ENCODE measurements at places on chromosomes 6 and 20.

DNA sequence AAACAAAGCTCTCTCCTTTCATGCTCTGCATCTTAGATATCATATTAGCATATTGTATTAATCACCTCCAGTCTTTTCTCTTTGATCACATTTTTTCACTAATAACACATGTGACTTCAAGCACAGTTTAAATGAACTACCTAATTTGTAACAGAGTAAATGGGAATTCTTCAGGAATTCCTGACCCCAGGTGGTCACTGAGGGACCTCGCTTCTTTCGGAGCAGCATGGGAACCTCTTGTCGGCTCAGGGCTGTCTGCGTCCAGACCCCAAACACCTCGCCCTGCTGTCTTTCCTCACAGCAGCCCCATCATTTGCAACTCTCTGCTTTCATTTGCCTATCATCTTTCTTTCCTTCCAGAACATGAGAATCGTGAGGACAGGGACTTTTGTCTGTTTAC, 103.5 kb downstream of the DACT2 start:
- DNase-seq = no peak

DNA sequence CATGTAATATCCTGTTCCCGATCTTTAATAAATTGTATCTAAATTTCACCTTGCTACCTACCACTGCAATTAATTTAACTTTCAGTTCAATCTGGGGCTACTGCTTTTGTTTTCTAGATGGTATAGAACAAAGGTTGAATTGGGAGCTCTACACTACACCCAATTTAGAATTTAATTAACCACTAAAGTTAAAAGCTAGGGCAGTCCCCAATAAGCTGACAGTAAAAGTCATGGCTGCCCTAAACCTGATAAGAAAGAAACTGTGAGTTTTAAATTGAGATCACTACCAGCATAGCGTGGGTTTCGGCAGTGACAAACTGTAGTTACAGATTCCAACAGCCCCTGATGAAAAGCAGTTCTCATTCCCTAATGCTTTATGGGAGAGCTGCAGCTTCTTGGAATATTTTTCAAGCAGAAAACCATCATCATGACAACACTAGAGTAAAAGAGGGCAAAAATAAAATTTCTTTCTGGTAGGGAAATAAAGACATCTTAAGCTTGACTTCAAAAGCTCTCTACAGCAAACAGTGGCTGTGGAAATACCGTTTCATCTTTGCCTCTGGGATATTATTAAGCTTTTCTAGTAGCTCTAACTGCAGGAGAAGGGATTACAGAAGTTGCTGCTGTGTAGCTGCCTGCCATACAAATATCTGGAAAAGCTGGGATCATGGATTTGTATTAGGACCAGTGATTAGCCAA, 1372.1 kb downstream of the EPHA7 start:
- DNase-seq = no peak

- DNase-seq = no peak
Observed at GRCh38 chr6:74705451-74705850, 500.4 kb downstream of the COL12A1 start.

DNA sequence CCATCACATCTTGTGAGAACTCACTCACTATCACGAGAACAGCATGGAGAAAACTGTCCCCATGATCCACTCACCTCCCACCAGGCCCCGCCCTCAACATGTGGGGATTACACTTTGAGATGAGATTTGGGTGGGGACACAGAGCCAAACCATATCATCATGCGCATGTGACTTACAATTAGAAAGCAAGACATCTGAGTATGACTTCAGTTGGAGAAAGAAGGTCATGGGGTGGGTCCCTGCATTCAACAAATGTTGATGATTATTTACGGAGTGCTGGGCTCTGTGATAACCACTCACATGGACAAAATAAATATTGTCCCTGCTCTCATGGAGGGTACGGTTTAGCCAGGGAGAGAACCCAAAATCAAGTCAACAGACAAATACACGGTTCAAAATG, 37.9 kb downstream of the VSTM2L start:
- no peak for DNase-seq

DNA sequence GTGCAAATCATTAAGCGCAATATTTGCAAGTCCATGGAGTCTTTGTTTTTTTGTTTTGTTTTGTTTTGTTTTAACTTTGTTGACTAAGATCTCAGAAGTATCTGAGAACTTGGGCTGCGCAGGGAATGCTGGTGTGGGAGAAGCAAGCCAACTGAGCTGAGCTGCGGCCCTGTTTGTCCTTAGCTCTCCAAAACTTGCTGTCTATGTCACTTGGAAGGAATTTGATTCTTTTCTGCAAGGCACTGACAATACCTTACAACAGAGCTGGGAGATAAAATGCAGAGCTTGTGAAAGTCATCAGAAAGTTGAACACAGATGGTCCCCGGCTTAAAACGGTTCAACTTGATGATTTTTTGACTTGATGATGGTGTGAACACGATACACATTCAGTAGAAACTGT, 5.4 kb downstream of the SLC22A23 start:
- peak; percentile 39 for DNase-seq

DNA sequence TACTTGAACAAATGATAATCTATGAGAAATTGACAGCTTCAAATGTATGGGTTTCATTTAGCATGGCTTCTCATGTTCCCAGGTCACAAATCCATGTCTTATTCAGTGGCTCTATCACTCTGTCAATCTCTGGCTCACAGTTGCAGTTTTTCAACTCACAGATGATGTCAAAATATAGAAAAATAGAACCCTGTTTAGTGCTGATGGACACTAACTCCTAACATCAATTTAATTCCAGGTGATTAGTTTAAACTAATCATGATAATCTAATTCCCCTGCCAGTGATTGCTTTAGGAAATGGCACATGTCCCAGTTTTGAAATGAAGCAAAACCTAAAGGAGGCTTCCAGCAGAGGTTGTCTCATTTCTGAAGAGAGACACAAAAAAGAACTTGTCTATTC, 13.0 kb downstream of the KHDC1 start:
- DNase-seq = no peak

DNA sequence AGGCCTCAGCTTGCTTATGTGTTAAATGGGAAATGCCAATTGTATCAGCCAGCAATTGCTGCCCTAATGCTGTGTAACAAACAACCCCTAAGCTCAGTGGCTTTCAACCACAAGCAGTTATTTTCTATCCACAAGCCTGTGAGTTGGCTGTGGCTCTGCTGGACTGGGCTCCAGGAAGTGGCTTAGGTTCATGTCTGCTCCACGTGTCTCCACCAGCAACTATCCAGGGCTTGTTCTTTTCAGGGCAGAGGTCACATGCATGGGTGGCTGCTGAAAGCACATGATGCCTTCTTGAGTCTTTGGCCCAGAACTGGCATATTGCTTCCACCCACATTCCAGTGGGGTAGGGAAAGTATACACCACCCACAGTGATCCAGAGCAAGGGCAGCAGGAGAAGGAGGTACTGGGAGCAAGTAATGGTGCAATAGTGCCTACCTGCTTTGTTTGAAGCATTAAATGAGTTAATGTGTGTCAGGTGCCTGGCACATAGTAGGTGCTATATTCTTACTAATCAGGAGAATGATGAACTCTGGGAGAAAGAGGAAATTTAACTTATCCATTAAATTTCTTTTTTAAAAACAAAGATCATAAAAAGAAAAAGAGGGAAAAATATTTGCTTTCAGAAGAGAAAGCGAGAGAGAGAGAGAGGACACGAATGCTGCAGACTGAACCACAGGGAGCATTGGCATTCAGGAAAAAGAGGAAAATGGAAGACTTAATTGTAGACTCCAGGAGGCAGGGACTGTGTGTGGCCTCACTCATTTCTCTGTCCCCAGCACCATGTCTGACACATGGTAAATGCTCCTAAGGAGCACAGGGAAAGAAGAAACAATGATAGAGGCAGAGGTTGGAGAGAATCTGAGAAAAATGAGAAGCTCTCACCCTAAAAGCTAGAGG, 25.2 kb upstream of the RNF24 start:
- DNase-seq = peak; percentile 44

- DNase-seq = no peak
Observed at GRCh38 chr20:4811661-4812181, 90.0 kb downstream of the PRND start.

- DNase-seq = no peak
Observed at GRCh38 chr20:31677553-31678260, 40.0 kb downstream of the COX4I2 start.

DNA sequence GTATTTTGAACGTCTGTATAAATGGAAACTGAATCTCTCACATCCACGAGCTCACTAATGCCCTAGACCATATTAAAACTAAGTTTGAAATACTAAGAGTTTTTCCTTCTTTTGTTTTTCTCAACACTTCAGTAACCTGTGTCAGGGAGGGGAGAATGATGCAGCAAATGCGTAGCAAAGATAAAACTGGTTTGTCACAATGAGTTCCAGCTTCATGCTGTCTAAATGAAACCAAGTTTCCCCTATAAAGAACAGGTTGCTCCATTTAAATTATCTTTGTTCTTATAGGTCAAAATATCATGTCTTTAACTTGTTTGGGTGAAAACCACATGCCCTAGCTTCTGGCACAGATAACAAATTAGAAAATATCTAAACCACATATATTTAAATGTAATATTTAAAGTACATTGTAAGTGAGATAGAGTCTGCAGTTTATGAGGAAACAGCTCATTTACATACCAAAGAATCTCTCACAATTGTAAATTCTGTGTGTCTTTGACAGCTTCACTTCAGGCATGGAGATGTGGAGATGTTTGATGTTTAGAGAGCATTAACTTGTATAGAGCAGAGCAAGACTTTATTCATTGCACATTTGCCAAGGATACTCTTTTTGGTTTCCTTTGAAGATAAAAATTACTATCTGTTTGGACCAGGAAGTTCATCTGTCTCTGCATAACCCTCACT, 7.3 kb downstream of the TRDN start:
- DNase-seq = no peak

- DNase-seq = no peak
Observed at GRCh38 chr6:167512696-167513375, 187.9 kb downstream of the TTLL2 start.

DNA sequence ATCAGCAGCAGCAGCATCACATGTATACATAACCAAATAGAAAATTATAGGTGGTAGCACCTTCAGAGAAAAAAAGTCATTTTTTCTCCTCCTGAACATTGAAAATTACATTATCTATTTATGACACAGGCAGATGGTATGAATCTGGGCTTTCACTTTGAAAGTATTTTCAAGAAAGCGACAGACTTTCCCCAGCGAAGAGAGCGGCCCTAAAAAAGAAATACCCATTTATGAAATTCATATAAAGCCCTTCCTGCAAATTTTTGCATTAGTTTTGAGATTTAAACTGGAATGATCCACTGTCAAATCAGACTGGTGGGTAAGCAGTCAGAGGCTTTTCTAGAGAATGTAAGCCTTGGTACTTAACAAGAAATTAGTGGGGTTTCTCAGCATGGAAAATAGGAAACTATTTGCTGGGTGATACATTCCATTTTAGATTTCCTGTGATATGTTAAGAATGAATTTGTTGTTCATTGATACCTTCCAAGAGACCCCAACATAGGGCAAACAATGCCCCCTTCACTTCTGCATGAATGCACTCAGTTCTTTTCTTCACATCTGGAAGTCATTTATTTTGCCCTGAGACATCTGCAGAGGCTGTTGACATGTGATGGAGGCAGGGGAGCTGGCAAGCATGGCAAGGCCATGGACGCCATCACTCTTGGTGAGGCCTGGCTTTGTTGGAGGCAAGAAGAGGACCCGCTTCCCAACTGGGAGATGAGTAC, 147.0 kb downstream of the LINC00237 start:
- DNase-seq = no peak

GRCh38 chr6:169763881-169764280, 12.5 kb downstream of the ERMARD start:
- no peak for DNase-seq

DNA sequence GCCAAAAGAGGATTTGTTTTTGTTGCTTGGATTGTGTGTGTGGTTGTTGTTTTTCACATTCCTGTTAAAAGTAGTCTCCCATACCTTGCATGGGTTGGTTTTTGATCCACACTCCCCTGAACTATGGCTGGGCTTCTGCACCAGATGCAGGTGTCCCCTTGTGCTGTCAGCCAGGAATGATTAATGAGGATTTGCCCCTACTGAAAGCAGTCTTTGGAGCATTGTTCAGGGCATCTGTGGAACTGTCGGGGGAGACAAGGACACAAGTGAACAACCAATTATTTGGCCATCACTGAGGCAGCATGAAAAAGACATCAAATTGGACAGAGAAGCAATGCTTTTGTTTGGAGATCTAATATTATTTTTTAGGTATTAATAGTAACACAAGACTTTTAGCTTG, 373.2 kb upstream of the MMS22L start:
- no peak for DNase-seq

GRCh38 chr6:63529498-63529897, 42.8 kb upstream of the LOC128125822 start:
- DNase-seq = no peak

DNA sequence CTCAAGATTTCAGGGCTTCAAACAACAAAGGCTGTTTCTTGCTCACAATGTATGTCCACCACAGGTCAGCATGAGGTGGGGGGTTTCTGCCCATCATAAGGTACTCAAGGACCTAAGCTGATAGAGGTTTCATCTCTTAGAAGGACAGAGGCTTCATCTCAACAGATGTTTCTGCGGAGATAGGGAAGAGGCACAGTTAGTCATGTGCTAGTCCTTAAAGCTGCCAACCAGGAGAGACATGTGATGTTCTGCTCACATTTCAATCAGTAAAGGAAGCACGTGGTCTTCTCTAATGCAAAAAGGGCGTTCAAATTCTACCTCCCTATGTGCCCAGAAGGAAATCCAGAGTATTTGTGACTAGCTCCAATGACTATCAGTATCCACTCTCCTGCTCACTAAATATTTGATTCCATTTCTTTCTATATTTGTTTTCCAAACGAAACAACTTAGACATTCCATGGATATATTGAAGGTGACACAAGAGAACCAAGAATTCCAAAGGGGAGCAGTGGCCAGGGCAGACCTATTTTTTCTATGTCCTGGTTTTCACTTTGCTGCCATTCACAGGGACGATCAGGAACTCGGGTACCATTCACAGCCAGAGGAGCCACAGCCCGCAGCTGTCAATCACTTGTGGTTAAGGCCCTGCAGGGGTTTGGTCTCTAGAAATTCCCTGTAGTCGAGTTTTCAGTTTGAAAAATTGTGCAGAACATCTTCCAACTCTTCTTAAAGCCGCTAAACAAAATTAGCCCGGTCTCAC, 173.2 kb upstream of the FOXA2 start:
- DNase-seq = no peak

GRCh38 chr20:13121840-13122515, 99.1 kb upstream of the ISM1 start:
- DNase-seq = no peak

DNA sequence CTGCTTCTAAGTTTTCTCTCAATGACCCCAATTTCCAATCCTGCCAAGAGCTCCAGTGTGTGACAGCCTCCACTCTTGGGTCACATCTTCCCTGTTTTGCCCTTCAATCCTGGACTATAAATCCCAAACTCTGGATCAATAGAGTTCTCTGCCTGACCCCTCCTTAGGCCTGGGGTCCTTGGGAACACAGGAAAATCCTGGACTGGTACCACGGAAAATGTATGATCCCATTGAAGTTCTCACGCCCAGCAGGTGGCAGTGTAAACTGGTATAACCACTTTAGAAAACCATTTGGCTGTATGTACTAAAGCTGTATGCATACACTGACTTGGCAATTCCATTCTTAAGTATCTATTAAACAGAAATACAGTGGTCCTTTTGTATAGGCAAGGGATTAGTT, 98.0 kb downstream of the SNAP25 start:
- DNase-seq = no peak
